ENCODE measurements at places on chromosomes 6 and 20. TPM values are rescaled to one million over a fixed set of nuclear protein-coding genes. Genes with fewer than 3 reads are reported as not detected.

The SLC22A3 gene
- 0.09 TPM for total RNA-seq

The TRIM15 gene
- total RNA-seq: not detected

The DUSP15 gene
- 0.26 TPM for total RNA-seq

The PACSIN1 gene
- total RNA-seq: not detected

The SLC22A7 gene
- total RNA-seq: not detected

The HAO1 gene
- not detected for total RNA-seq

The LGSN gene
- not detected for total RNA-seq

The MRPL2 gene
- total RNA-seq: 22.7 TPM

The OLIG3 gene
- total RNA-seq: not detected

The TPX2 gene
- 7.6 TPM for total RNA-seq

The OOEP gene
- not detected for total RNA-seq

The NOP56 gene
- total RNA-seq: 100 TPM

The TTLL9 gene
- total RNA-seq: 0.16 TPM

The TRIM10 gene
- not detected for total RNA-seq

The SLC32A1 gene
- total RNA-seq: not detected

The LYRM4 gene
- 27.6 TPM for total RNA-seq

The TCP11 gene
- not detected for total RNA-seq

The ANKEF1 gene
- total RNA-seq: 1.7 TPM

The HNF4A gene
- total RNA-seq: not detected
